Esophagus squamous epithelium (tissue), 5 donors: ENCODE measurements at places on chromosomes 16 and 17. TPM values are rescaled to one million over a fixed set of nuclear protein-coding genes. Genes with fewer than 3 reads are reported as not detected.
A peak's percentile ranks its signal among the peaks of the same experiment; 100 is the strongest.

The DNAH9 gene
- total RNA-seq = 0.61 TPM

GRCh38 chr17:83064021-83064731, 15.2 kb upstream of the METRNL start:
- DNase-seq = no peak

GRCh38 chr17:78140169-78141051, 5.8 kb upstream of the C17orf99 start:
- DNase-seq = peak; percentile 86

The PMFBP1 gene
- 1.1 TPM for total RNA-seq

GRCh38 chr17:30228011-30228410, 7.5 kb downstream of the SLC6A4 start:
- no peak for DNase-seq

The AIPL1 gene
- not detected for total RNA-seq

DNA sequence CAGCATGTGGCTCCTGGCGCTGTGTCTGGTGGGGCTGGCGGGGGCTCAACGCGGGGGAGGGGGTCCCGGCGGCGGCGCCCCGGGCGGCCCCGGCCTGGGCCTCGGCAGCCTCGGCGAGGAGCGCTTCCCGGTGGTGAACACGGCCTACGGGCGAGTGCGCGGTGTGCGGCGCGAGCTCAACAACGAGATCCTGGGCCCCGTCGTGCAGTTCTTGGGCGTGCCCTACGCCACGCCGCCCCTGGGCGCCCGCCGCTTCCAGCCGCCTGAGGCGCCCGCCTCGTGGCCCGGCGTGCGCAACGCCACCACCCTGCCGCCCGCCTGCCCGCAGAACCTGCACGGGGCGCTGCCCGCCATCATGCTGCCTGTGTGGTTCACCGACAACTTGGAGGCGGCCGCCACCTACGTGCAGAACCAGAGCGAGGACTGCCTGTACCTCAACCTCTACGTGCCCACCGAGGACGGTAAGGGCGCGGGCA, 645 bp downstream of the NLGN2 start:
- DNase-seq = no peak

DNA sequence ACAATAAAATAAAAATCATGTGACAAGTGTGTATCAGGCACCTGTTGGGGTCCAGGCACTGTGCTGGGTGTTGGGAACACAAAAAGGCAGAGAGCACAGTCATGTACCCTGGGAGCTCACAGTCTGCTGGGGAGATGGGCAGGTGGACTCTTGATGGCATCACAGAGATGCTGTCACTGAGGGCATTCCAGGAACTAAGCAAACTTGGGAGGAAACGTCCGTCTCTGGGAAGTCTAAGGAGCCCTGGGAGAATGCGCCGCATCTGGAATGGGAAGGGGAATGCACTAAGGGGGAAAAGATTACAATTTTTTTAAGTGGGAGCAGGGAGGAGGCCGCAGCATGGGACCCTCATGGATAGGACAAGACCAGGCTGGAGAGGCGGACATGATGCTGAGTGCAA, 80.9 kb upstream of the ZNF423 start:
- DNase-seq = no peak

The ALOX12B gene
- 0.76 TPM for total RNA-seq

- DNase-seq = no peak
Measured at GRCh38 chr16:56708525-56709442, 21.1 kb upstream of the NUP93 start.

GRCh38 chr17:613725-614124, 100.9 kb downstream of the VPS53 start:
- no peak for DNase-seq

The SULT1A4 gene
- 4.4 TPM for total RNA-seq

DNA sequence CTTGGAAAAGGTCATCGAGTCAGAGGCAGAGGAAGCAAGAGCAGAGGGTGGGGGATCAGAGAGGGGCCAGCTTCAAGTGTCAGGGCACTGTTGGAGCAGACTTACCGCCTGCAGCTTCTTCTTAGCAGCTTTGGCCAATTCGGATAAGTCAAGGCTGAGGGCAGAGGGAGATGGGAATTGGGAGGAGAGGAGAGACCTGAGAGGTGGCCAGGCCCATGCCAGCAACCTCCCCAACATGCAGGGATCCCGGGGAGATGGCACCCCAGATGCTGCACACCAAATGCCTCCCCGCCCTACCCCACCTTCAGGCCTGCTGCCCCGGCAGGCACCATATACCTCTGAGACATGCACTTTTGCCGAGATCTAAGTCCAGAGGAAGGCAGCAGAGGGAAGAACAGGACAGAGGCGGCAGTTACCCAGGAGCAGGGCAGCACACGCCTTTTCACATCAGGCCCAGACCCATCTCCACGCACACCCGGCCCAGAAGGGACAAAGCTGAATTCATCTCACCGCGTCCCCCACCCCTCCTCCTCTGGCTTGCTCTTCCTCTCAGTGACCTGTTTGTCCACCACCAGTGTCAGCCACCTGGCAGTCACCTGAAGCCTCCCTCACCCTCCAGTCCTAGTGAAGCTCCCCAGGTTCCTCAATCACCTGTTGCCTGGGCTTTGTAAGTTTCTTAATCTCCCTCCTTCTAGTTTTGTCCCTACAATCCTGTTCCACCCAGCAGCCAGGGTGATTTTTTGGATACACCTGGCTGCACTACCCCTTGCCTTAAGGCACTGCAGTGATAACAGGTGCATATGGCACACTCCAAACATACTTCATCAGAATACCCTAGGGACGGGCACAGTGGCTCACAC, 10.4 kb downstream of the TP53I13 start:
- DNase-seq = no peak

- no peak for DNase-seq
Measured at GRCh38 chr17:57557834-57558681, 187.0 kb downstream of the CCDC182 start.

GRCh38 chr17:45705123-45706009, 78.8 kb upstream of the CRHR1 start:
- no peak for DNase-seq

- no peak for DNase-seq
Measured at GRCh38 chr16:87037012-87037411, 280.2 kb downstream of the C16orf95 start.

- DNase-seq = peak; percentile 11
Measured at GRCh38 chr17:49361129-49361901, 735 bp downstream of the ZNF652 start.

- no peak for DNase-seq
Measured at GRCh38 chr17:47789611-47790561, 31.7 kb downstream of the OSBPL7 start.

DNA sequence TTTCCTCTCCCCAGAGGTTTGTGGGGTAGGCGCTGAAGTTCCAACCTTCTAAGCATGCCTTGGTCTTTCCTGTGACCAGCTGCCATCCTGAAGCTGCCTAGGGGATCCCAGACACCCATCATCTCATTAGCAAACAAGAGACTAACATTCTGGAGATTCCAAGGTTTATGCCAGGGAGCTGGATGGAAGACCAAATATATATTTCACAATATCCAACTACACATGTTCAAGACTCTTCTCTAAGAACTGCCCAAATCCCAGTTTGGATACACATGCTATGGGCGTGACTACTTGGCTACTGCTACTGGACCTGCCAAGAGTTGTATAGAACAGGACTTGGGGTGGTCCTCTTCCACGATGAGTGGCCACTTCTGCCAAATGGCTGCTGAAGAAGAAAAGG, 93.0 kb upstream of the RCVRN start:
- no peak for DNase-seq

The CCL13 gene
- total RNA-seq = 1.6 TPM
